ENCODE measurements at places on chromosomes 12 and 14. TPM values are rescaled to one million over a fixed set of nuclear protein-coding genes. Genes with fewer than 3 reads are reported as not detected.

DNA sequence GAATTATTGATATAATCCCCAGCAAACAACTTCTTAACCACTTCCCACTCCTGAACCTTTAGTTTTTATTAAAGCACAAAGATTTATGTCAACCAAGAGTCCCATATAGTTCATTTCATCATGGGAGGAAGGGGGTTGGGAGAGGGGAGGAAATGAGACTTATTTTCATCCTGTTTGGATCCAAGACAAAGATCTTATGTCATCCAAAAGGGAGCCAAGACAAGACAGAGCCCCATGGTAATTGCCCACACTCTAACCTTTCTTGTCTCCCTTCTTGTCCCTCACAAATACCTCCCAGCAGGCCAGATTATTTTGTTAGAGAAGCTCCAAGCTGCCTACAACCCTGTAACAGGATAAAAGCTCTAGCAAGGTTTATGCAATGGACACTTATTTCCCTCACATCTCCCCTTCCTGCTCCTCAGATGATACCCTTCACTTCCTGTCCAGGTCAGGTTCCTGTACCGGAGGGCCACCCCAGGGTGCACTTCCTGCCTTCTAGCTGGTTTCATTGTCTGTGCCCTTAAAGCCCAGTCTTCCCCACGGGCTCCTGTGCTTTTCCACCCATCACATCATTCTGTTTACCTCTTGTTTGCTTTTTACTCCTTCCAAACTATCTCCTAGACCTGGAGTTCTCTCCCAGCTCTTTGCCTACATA lies 123.7 kb upstream of the MDM1 start:
- no peak for DNase-seq

DNA sequence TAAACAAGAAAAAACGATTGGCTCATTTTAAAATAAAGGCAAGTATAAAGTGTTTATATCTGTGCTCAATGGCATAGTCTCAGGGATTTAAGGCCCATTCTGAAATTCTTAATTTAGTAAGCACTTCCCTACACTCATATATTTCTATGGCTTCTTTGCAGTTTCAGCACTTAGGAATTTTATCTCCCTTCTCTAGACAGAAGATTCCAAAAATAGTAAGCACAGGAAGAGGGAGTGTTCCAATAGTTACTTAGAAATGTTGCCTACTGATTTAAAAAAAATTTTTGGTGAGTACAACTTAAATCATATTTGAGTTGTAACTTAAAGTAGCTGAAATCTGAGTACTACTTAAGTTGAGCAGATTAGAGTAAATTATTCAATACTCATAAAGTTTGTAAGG lies 19.8 kb downstream of the INSM2 start:
- DNase-seq, result no peak

GRCh38 chr12:105949391-105949790 lies 189.4 kb downstream of the NUAK1 start:
- no peak for DNase-seq

GRCh38 chr14:79583738-79584408 lies 627.4 kb downstream of the DIO2 start:
- DNase-seq, result no peak

Gene SYNDIG1L
- total RNA-seq, result not detected

GRCh38 chr12:129868575-129868974 lies 35.2 kb downstream of the TMEM132D start:
- DNase-seq, result no peak

Gene LRRK2
- 8.4 TPM for total RNA-seq

Gene RD3L
- total RNA-seq, result 25.1 TPM

GRCh38 chr12:113561068-113561780 lies 89.6 kb upstream of the LHX5 start:
- DNase-seq, result no peak

DNA sequence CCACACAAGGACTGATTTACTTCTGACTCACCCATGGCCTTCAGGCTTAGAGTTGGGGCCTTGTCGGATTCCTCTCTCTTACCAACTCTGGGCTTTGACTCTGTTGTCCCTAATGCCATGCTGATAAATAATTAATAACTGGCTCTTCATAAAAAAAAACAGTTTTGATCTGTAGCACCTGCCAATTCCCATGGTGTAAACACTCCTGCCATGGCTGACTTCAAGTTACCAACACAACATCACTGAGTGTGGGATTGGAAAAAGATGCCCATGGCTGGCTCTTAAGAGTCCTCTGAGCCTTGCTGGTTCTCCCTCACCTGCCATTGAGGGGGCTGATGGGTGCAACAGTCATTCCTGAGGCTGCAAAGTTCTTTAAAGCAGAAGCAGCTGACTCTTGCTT lies 104.8 kb downstream of the KIF26A start:
- DNase-seq, result peak; percentile 8

Gene SERPINA5
- 4.1 TPM for total RNA-seq

DNA sequence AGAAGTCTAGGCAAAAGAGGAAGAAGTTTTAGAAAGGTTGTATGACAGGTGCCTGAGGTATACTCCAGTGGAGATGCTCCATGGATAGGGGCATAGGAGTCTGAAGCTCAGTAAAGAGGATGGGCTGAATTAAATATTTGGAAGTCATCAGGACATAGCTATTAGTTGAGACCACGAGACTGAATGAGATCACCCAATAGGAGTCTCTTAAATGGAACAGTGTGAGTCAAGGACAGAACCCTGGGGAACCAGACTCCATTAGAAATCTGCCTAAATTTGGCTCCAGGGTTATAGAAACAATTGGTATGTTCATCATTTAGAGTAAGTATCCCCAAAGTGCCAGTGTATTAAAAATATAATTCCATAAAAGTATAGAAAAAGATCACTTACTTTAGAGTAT lies 172.6 kb downstream of the PRKCH start:
- no peak for DNase-seq

Gene OTUB2
- total RNA-seq, result 0.35 TPM

GRCh38 chr12:124722878-124723277 lies 140.8 kb downstream of the SCARB1 start:
- no peak for DNase-seq

GRCh38 chr14:52701223-52701622 lies 5.8 kb upstream of the PSMC6 start:
- no peak for DNase-seq

GRCh38 chr12:105852496-105852895 lies 286.3 kb downstream of the NUAK1 start:
- DNase-seq, result no peak

Gene FAM90A1
- 0.46 TPM for total RNA-seq

DNA sequence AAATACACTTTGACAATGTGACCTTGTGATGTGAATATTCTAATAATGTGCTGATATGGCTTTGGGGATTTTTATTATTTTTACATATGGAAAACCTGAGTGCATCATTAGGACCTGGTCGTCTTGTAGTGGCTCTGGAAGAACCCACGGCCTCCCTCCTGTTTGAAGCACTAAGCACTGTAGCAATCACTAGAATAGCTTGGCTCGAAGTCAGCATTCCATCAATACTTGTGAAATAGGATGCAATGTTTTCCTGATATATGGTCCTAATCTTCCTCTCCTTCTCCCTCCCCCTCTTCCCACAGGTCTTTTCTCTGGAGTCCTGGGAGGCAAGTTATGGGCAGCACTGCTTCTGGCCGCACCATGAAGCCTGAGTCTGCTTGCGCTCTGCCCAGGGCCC lies 71.9 kb downstream of the NRXN3 start:
- DNase-seq, result no peak

DNA sequence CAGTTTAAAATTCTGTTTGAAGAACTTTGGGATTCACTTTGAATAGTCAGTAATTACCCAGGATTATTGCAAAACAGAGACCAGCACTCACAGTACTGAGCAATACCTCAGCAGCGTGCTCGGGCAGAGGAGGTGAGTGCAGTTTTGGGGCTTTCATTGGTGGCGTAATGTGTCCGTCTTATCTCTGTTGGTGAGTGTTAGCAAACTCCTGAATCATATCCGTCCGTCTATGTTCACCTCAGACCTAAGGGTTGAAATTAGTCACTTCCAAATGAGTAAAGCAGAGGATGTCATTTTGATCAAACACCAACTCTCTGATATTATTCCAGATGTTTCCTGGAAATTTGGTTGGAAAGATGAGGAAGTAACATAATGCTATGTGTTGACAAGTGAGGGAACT lies 82.8 kb downstream of the BORCS5 start:
- no peak for DNase-seq

GRCh38 chr14:87643005-87643404 lies 350.0 kb downstream of the GALC start:
- DNase-seq, result no peak

GRCh38 chr14:56561606-56562005 lies 18.0 kb upstream of the TMEM260 start:
- DNase-seq, result no peak

Gene ARID4A
- 14.7 TPM for total RNA-seq

GRCh38 chr14:91158091-91158790 lies 44.4 kb downstream of the DGLUCY start:
- DNase-seq, result peak; percentile 68

DNA sequence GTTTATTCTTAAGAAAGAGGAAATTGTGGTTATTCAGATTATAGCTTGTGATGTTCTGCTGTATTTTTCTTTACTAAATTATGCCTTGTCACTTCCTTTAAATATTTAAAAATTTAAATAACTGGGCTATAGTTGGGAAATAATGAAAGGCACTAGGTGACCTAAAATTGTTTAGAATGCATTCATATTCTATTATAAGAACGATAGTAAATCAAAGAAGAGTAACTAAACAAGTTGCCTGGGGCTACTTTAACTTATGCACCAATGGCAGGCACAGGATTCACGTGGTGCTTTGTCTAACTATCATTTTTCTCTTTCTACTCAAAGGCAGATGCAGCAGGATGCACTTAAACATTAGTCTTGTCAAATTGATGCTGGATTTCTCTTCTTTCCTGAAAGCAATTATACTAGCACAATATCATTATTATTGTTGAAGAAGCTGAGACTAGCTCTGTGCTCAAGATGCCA lies 190.7 kb upstream of the PPFIA2 start:
- no peak for DNase-seq

Gene DBX2
- total RNA-seq, result 0.24 TPM

- DNase-seq, result no peak
Measured at GRCh38 chr12:31369712-31370521, 44.0 kb upstream of the SINHCAF start.

- no peak for DNase-seq
Measured at GRCh38 chr12:19186722-19187661, 57.5 kb downstream of the PLEKHA5 start.

GRCh38 chr12:5506821-5507231 lies 74.9 kb downstream of the NTF3 start:
- DNase-seq, result no peak

Gene RDH16
- not detected for total RNA-seq

Gene NKX2-1
- not detected for total RNA-seq

GRCh38 chr12:88970740-88971139 lies 381.6 kb downstream of the DUSP6 start:
- DNase-seq, result no peak

Data from Right ventricle myocardium inferior (tissue), 1 donor.